Anterior cingulate cortex (tissue), 58 donors: ENCODE measurements at places on chromosomes 5 and 9.

DNA sequence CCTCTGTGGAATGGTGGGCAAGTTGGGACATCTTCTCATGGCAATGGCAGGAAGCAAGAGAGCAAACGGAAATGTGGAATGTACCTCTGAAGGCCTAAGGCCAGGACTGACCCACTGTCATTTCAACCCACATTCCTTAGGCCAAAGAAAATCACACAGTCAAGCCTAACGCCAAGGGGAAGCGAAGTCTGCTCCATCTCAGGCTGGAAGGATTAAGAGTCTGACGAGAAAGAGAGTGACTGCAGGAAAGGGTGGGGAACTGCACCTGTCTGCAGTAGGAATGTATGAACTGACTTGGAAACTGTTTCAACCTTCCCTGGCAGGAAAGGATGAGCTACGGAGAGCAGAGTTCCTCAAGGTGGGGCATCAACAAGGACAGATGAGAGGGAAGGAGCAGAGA, 90.2 kb upstream of the TAS2R1 start:
- DNase-seq, result no peak

DNA sequence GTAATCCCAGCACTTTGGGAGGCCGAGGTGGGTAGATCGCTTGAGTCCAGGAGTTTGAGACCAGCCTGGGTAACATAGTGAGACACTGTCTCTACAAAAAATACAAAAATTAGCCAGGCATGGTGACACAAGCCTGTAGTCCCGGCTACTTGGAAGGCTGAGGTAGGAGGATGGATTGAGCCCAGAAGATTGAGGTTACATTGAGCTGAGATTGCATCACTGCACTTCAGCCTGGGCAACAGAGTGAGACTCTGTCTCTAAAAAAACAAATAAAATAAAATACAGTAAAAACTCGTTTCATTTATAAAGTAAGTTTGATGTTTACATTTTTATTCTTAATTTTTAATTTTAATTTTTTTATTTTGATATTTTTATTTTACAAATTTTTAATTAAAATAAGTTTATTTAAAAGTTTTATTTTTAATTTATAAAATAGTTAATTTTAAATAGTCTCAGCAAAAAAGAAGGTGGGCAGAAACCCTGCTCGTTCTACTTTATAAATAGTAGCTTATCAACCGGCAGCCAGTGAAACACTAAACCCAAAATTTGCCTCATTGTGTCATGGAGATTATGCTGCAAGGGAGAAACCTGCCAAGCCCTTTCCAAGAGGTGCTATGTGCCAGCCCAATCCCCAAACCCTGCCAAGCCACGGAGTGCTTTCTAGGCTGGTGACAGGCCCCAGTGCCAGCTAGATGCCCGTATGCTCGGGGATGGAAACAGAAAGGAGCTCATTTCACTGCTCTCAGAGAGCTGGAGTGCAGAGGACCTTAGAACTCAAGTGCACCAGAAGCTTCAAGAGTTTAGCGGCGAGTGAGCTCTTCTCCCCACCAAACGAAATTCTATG, 38.9 kb downstream of the SERINC5 start:
- DNase-seq, result peak; percentile 52

- DNase-seq, result no peak
Observed at GRCh38 chr5:142000704-142001484, 11.9 kb downstream of the GNPDA1 start.

- no peak for DNase-seq
Observed at GRCh38 chr5:169809281-169809680, 171.0 kb downstream of the INSYN2B start.

DNA sequence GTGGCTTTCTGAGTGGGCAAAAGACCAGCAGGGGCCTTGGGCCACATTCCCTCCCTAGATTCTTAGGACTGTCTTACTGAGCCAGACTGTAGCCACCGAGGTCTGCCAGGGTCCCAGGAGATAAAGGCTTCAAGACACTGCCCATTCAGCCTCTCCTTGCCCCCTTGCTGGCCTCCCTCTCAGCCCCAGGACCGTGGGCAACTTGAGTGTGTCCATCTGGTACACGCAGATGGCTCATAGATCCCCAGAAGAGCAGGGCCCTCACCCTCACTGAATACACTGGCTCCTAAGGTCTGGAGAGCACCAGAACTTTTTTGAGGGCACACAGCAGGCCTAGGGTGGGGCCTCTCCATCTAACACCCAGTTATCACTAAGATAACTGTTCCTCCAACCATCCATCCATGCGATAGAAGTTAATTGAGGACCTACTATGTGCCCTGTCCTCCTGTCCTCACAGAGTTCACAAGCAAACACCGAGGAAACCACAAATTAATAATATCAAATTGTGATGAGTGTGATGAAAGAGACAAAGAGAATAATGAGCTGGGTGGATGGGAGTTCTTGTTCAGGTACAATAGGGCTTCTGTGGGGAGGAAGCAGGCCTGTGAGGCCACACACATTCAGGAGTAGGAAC, 4.9 kb upstream of the PDGFRB start:
- DNase-seq, result no peak

DNA sequence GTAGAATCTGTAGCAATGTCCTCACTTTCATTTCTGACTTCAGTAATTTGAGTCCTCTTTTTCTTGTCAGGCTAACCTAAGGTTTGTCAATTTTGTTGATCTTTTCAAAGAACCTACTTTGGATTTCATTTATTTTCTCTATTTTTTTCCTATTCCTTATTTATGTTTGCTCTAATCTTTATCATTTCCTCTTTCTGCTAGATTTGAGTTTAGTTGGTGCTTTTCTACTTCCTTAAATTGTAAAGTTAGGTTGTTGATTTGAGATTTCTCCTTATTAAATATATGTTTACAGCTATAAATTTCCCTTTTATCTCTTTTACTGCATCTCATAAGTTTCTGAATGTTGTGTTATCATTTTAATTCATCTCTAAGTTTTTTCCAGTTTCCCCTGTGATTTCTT, 75.1 kb upstream of the FAM120A start:
- no peak for DNase-seq

DNA sequence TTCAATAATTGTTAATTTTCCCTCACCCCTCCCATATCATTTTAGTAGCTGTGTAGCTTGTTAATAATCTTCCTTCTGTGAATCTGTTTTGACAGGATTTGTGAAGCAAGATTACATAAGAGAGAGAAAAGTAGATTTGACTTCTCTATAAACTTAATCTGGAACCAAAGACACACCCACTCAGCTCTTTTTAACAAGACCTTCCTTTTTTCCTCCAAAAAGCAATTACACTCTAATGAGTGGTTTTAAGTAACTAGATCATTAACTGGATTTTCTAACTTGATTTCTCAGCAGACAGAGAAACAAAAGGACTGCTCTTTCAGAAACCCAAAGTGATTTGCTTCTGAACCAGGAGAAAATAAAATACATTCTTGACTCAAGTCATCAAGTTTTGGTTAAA, 21.9 kb downstream of the RFK start:
- no peak for DNase-seq

GRCh38 chr5:118033686-118034338, 954.5 kb downstream of the DTWD2 start:
- no peak for DNase-seq

DNA sequence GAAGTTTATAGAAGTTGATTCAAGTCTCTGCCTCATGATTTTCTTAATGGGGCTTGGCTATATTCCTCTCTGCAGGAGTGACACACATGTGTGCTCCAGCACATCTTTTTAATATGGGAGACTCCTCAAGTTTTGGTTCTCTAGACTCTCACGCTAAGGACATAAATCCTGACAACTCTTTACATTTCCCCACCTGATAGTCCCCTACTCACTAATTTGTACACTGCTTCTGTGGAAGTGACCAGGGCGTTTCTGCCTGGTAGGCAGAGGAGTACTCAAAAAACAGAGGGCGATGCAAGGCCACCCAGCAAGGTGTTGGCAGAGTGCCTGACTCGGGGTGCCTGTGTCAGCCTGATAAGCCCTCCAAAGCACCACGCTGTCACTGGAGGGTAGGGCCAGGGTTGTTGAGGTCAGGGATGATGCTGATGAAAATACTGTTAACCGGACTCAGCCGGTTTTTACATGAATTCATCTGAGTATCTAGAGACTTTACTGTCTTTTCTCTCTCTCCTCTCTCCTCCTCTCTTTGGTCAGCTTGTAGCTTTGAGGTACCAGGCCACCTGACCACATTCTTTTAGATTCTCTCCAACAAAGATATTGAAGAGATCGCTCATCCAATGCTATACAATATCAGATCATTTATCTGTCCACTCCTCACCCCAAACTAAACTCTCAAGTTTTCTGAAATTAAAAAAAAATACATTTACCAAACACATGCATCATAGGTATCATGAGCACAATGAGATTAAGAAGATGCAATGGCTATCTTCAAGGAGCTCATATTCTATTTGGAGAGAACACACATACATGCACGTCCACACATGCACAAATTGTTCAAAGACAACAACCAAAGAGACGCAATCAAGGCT, 205.2 kb downstream of the PIK3R1 start:
- no peak for DNase-seq

DNA sequence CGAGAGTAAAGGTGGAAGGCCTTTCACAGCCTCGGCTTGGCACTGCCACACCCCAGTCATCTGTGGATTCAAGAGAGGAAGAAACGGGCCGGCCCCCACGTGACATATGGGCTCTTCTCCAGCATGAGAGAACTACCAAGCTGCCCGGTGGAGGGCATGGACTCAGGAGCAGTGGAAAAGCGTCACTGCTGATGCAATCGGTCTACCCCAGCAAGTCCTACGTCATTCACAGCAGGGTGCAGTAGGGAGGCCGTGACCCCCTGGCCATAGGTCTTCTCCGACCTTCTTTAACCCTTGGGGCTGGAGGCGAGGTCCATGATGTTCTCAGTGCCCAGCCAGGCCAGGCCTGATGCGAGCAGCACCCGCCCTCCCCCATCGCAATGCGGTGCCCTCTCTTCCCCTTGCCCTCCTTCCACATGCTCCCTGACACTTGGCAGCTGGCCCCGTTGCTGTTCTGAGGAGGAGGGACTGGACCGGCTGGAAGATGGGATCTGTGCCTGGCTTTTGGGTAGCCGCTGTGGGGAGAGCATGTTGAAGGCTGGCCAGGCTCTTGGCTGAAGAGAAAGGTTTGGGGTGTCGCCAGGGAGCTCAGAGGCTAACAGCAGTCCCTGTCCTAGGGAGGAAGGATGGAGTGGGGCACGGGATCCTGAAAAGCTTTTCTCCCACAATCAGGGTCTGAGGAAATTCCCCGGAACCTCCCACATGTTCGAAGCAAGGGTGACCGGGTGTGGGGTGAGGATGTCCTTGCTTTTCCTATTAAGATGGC, 89.8 kb downstream of the LIFR start:
- peak; percentile 80 for DNase-seq

DNA sequence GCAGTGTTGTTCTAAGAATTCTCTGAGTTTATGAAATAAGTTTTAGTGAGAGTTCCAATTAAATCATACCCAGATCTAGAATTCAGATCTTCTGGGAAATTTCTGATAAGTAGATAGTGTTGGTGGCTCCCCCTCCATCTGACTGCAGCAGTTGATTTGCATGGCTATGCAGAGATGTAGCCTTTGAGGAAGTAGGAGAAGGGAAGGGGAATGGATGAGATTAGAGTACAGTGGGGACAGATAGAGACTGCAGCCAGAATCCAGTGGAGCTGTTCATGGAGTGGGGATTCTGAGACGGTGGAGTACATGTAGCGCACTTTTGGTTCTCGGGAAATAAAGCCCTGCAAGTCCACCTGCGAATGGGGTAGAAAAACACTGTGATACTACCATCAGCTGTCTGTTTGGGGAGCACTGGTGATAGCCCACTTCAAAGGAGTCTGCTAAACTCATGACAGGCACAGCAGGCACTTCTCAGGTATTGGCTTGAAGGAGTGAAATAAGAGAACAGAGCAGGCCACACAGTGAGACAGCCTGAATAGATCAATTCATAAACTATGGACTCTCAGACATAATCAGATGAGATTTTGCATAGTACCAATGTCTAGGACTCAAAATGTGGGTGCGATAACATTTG, 96.8 kb downstream of the ALDH1A1 start:
- DNase-seq, result no peak

GRCh38 chr5:93915142-93915553, 173.7 kb upstream of the POU5F2 start:
- DNase-seq, result no peak

- no peak for DNase-seq
Observed at GRCh38 chr9:123584202-123585176, 228.5 kb downstream of the CRB2 start.

DNA sequence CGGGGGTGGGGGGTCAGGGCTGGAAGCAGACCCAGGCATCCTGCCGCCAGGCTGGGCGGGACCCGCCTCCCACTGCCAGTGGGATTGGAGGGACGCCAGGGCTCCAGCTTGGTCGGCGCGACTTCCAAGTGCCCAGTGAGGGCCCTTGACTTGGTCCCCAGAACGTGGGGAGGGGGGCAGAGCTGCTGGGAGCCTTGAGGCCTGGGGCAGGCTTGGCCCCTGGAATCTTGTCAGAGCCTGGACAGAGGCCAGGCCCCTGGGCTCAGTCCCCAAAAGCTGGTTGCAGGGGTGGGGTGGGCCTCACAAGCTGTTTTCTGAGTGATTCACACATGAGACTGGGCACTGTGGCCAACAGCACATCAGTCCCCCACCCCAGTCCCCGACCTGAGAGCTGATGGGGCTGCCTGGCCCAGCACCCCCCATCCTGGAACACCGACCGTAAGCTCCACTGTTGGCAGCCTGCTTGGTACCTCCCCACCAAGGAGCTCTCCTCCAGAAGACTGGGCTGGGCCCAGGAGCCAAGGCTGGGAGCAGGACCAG, 526 bp downstream of the CLIC3 start:
- no peak for DNase-seq

DNA sequence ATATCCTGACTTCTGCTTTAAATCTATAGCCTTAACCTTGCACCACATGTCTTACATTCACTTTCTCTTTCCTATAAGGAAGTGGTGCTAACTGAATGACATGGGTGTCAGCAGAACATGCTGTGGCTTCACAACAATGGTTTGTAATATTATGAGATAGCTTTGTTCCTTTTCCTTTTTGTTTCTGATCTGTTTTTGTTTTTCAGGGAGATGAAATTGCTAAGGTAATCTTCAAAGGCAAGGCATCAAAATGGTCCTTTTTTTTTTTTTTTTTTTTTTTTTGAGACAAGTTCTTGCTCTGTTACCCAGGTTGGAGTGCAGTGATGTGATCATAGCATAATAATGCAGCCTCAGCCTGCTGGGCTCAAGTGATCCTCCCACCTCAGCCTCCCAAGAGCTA, 53.6 kb upstream of the RANBP6 start:
- no peak for DNase-seq

DNA sequence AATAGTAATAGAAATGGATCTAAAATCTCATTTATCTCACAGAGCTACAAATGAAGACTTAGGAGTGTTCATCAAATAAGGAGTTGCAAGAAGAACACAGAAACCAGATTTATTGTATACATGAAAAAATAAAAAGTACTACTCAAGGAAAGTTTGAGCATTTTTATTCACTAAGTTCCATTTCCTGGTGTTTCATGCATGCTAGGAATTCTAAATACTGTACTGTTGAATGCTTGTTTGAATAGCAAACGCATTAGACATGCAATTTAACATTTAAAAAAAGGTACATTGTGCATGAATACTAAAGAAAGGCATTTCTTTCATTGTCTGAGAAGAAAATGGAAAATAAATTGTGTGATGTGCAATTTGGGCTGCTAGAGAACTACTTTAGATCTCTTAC, 52.1 kb downstream of the C6 start:
- no peak for DNase-seq
